ENCODE measurements at places on chromosomes 13 and 19. TPM values are rescaled to one million over a fixed set of nuclear protein-coding genes. Genes with fewer than 3 reads are reported as not detected.

DNA sequence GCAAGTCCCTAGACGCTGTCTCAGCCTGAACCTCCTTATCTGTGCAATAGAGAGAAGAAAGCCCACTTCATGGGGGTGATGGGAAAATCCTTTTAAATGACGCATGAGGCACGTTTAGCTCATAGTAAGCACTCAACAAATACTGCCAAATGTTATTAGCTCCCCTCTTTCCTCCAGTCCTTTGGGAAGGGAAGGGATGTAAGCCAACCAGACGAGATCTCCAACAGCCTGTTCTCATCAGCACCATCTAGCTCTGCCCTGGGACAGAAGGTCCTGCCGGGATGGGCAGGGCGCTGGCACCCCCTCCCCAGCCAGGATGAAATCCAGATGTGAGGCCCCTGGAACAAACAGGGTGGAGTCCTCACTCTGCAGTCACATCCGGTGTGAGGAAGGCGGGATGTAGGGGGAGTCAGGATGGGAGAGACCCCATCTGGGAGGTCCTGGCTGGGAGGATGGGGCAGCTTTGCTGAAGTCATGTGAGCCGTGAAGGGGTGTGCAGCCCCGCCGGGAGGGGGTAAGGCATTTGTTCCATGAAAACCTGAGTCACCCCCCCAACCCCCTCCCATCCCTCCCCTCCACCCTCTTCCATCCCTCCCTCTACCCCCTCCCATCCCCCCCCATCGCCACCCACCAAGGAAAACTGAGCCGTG, 4.6 kb downstream of the S1PR2 start:
- H3K4me1 ChIP-seq: peaks cover 35% of the 10 kb centered on the region
- H3K4me3 ChIP-seq: no peak overlapping the region
- no peaks in the 10 kb centered on the region for H3K36me3 ChIP-seq
- H3K27me3 ChIP-seq: no peaks in the 10 kb centered on the region

- H3K4me3 ChIP-seq: no peak overlapping the region
- H3K4me1 ChIP-seq: no peaks in the 10 kb centered on the region
- peaks cover 32% of the 10 kb centered on the region for H3K36me3 ChIP-seq
- H3K27ac ChIP-seq: no peak overlapping the region
- no peaks in the 10 kb centered on the region for H3K27me3 ChIP-seq
These were observed 8.2 kb downstream of the SPPL2B start for GRCh38 chr19:2336528-2337328.

DNA sequence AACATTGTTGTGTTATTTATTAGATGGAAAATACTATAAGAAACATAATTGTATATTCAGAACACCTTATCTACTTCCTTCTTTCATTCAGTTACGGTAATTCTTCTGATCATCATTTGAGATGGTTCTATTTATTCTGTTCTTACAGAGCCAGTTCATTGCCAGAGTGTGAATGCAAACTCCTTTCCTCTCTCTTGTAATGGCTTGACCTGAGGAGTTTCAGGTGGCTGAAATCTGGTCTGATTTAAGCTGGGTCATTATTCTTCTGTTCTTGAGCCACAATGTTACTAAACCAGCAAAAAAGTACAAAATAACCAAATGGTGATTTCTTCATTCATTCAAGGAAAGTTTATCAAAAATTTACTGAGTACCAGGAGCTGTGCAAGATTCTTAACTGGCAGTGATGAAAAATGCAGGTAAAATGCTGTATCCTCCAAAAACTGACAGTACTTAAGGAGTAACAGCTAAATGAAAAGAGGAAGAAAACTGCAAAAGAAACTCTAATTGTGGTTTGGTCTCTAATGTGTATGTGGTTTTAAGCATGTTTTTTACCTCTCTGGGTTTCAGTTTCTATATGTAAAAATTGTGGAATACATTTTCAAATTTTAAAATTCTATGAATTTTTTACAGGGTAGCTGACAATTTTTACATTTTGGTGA, 182.4 kb upstream of the UFM1 start:
- H3K27ac ChIP-seq: no peak overlapping the region
- H3K4me1 ChIP-seq: no peaks in the 10 kb centered on the region
- no peak overlapping the region for H3K4me3 ChIP-seq

- no peak overlapping the region for H3K27ac ChIP-seq
- no peak for DNase-seq
- no peaks in the 10 kb centered on the region for H3K36me3 ChIP-seq
- no peaks in the 10 kb centered on the region for H3K27me3 ChIP-seq
These were observed 15.8 kb upstream of the DPF1 start for GRCh38 chr19:38239816-38240215.

GRCh38 chr19:43460362-43461016, 4.9 kb downstream of the LYPD3 start:
- peaks cover 12% of the 10 kb centered on the region for H3K4me1 ChIP-seq
- DNase-seq: no peak
- no peaks in the 10 kb centered on the region for H3K36me3 ChIP-seq
- H3K4me3 ChIP-seq: no peak overlapping the region

DNA sequence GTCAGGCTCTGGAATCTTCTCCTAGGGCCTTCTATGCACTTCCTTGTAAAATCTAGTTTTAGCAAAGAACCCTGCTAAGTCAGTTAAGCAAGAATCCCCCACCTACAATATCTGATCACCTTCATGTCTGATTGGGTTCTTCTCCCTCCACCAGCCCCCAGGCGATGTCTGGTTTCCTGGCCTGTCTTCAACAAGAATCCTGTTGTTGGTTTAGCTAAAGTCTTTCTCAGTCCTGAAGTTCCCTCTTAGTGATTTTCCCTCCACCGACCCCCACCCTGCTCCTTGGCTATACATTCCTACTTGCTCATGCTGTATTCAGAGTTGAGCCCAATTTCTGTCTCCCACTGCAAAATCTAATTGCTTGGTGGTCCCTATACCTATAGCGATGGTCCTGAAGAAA, 35.2 kb upstream of the SLC46A3 start:
- H3K27me3 ChIP-seq: no peaks in the 10 kb centered on the region
- no peak overlapping the region for H3K4me3 ChIP-seq
- peaks cover 19% of the 10 kb centered on the region for H3K4me1 ChIP-seq
- H3K36me3 ChIP-seq: no peaks in the 10 kb centered on the region
- no peak for DNase-seq

DNA sequence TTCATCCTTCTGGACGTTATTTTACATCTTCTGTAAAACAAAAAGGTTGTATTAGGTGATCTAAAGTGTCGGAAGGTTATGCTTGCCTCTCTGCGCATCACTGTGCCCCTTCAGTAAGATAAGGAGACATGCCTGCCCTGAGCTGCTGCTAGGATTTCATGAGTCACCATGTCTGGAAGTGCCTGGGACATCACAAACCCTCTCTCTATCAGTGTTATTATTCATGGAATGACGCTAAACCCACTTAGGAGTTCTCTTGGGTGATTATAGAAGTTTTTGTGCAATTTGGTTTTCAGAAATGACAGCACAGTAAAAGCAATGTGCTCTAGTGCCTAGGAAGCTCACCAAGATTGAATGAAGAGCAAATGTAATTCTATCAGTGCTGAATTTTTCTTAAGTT, 617.7 kb downstream of the DCT start:
- no peak for DNase-seq
- H3K27ac ChIP-seq: no peak overlapping the region
- no peak overlapping the region for H3K4me3 ChIP-seq
- H3K27me3 ChIP-seq: no peaks in the 10 kb centered on the region

DNA sequence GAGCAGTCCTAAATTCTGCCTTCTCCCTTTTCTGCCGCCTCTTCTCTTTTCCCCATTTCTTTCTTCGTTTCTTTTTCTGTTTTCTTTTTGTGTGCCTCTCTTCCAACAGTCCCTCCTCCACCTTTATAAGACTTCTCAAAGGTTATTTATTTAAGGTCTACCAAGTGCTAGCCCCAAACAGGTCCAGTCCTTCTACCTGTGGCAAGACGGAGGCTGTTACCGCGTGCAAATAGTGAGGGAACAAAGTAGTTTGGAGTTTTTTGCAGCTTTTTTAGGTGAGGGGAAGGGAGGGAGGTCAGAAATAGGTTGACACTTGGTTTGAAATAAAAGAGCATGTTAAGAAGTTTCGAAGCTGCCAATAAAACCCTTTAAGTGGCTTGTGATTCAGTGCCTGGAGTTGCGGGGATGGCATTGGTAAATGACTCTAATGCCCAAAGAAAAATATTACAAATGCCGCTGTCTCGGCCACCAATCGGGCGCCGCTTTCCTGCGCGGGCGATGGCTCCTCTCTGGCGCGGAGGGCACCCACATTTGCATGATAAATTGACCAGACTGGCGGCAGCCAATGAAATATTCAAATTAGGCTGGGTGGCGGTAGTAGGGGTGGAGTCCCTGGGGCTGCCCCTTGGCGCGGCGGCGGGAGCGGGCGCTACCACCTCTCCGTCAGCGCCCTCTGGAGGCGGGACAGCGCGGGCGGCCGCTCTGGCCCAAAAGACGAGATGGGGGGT, 7.5 kb upstream of the TSHZ3 start:
- H3K4me1 ChIP-seq: peaks cover 11% of the 10 kb centered on the region
- no peak for DNase-seq
- H3K36me3 ChIP-seq: no peaks in the 10 kb centered on the region
- no peak overlapping the region for H3K4me3 ChIP-seq

DNA sequence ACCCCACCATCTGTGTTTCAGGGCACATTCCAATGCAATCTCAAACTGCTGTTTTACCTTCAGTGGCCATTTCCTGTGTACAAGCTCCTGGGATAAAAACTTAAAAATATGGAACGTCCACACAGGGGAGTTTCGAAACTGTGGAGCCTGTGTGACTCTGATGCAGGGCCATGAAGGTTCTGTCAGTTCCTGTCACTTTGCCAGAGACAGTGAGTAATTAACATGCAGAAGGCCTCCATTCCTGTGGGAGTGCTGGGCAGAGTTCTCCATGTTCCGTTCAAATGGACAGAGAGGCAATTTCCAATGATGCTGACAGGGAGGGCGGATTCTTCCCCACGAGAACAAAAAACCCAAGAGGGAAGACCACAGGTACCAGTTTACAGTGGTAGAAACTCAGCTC, 24.4 kb downstream of the WDR88 start:
- no peaks in the 10 kb centered on the region for H3K4me1 ChIP-seq
- no peak overlapping the region for H3K4me3 ChIP-seq
- H3K36me3 ChIP-seq: no peaks in the 10 kb centered on the region
- no peak for DNase-seq
- H3K27me3 ChIP-seq: no peaks in the 10 kb centered on the region
- H3K27ac ChIP-seq: no peak overlapping the region

DNA sequence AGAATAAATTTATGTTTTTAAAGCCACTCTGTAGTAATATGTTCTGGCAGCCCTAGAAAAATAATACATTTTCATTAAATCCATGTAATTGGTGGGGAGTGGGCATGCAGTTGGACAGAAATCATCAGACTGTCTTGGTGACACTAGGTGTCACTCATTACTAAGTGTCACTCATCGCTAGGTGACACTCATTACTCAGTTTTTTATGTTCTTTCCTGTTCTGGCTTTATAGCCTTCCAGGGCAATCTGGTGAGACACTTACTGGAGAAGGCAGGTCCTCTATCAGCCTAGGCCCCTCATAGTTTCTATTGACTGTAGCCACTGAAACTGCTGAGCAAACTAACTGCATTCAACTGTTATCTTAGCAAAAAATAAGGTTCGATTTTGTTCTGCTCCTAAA, 542.1 kb downstream of the SLITRK1 start:
- no peaks in the 10 kb centered on the region for H3K36me3 ChIP-seq
- no peak for DNase-seq
- H3K4me1 ChIP-seq: no peaks in the 10 kb centered on the region
- H3K27ac ChIP-seq: no peak overlapping the region

DNA sequence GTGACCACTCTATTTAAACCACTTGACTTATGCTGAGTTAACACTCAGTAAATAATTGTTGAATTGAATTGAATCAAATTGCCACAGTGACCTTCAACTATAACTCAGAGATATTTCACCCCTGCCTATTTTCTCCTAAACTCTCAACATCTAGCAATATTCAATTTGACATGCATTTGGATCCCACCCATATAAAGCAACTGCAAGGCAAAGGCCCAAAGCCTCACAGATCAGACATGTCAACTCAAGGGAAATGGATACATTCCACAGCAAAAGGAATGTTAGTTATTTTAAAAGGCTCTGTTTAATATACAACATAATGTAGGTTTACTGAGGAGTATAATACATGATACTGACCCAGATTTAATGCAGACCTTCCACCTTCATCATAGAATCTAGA, 107.4 kb downstream of the KCTD12 start:
- no peaks in the 10 kb centered on the region for H3K4me1 ChIP-seq
- H3K36me3 ChIP-seq: no peaks in the 10 kb centered on the region
- H3K27me3 ChIP-seq: no peaks in the 10 kb centered on the region
- no peak overlapping the region for H3K27ac ChIP-seq
- no peak overlapping the region for H3K4me3 ChIP-seq

DNA sequence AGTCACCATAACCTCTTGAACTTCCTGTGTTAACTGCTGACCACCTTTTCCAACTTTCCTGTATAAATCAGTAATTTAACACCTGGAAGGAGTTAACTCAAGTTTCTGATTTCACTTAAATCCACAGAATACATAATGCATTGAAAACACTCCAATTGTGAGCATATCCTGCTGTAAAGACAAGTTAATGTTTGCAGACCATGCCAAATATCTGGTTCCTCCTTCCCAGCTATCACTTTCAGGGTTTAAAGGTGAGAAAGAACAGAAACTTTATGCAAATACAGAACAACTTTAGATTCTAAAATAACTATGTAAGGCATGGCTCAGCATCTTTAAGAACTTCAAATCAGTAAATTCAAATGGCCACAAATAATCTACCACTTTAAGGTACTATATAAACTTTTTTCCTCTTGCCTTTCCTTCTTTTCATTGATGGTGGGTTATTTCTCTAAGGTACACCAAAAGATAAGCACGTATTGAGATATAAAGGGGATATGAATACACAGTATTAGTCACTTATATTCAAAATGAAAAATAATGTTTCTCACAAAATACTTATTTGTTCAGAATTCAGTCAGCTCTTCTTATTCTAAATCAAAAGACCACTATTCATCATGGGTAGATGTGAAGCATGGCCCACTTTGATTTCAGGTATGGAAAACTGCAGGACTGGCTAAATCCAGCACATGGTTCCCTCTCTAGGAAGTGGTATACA, 6.6 kb upstream of the TPTE2 start:
- H3K27me3 ChIP-seq: no peaks in the 10 kb centered on the region
- no peaks in the 10 kb centered on the region for H3K4me1 ChIP-seq
- no peak overlapping the region for H3K4me3 ChIP-seq
- no peak for DNase-seq

- no peak overlapping the region for H3K4me3 ChIP-seq
- no peak for DNase-seq
- no peaks in the 10 kb centered on the region for H3K36me3 ChIP-seq
- no peaks in the 10 kb centered on the region for H3K27me3 ChIP-seq
- no peak overlapping the region for H3K27ac ChIP-seq
- no peaks in the 10 kb centered on the region for H3K4me1 ChIP-seq
These were observed 27.2 kb downstream of the TEX26 start for GRCh38 chr13:30959678-30960077.

GRCh38 chr19:48746738-48747575, at the start of gene IZUMO1:
TSS of gene IZUMO1 (minus strand) at chr19:48746909. CDS start at chr19:48745859, 1,050 bp downstream.
- H3K4me3 ChIP-seq: peak within 1 kb of the TSS; percentile 47
- H3K36me3 ChIP-seq: no peaks in the 10 kb centered on the region
- peaks cover under 1% of the 10 kb centered on the region for H3K4me1 ChIP-seq
- H3K27ac ChIP-seq: peak within 1 kb of the TSS; percentile 45
- peak; percentile 84 for DNase-seq

GRCh38 chr19:49812997-49813861, at the start of gene FUZ:
TSS of gene FUZ (minus strand) at chr19:49813292. CDS start at chr19:49813106, 186 bp downstream.
- H3K27ac ChIP-seq: peak within 1 kb of the TSS; percentile 84
- peak within 1 kb of the TSS; percentile 61 for H3K4me3 ChIP-seq
- peaks cover 29% of the 10 kb centered on the region for H3K4me1 ChIP-seq
- DNase-seq: peak; percentile 99
- H3K36me3 ChIP-seq: no peaks in the 10 kb centered on the region

The SRRM5 gene
- total RNA-seq: not detected

The ZNF17 gene
- 11.2 TPM for total RNA-seq

The EDDM13 gene
- not detected for total RNA-seq

The CEACAM16 gene
- not detected for total RNA-seq
